ENCODE measurements at places on chromosomes 12 and 14.
A peak's percentile ranks its signal among the peaks of the same experiment; 100 is the strongest.

GRCh38 chr14:100567009-100567876 is 20.0 kb downstream of the BEGAIN start:
- DNase-seq = no peak

DNA sequence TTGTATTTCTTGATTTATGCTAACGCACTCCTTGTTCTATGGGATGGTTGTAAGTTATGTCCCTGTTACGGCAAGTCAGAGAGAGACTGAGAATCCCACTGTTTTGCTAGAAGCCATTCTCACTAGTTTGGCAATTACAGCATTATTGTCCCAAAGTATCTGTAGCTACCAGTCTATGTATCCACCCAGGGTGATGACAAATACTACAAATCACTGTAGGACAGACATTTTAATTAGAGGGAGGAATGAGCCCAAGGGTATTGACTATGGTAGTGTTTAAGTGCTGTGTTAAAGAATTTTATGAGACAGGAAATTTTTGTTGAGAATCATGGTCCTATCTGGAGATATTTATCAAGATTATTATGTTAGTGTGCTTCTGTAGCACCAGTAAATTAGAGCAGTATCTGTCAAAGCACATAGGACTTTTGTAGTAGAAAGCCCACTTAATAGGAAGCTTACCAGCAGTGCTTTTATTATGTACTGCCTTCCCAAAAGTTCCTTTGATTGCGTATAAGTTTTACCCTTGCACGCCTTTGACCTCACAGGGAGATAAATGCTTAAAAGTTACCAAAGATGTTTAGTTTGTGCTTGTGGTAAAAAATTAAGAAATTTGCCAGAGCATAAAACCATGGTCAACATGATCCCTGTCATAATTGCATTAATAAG is 10.7 kb downstream of the PRKCH start:
- DNase-seq = no peak

GRCh38 chr12:31728289-31728916 is 418 bp downstream of the AMN1 start:
- DNase-seq = peak; percentile 0

- DNase-seq = no peak
Observed at GRCh38 chr14:92185559-92185958, 63.8 kb downstream of the CPSF2 start.

DNA sequence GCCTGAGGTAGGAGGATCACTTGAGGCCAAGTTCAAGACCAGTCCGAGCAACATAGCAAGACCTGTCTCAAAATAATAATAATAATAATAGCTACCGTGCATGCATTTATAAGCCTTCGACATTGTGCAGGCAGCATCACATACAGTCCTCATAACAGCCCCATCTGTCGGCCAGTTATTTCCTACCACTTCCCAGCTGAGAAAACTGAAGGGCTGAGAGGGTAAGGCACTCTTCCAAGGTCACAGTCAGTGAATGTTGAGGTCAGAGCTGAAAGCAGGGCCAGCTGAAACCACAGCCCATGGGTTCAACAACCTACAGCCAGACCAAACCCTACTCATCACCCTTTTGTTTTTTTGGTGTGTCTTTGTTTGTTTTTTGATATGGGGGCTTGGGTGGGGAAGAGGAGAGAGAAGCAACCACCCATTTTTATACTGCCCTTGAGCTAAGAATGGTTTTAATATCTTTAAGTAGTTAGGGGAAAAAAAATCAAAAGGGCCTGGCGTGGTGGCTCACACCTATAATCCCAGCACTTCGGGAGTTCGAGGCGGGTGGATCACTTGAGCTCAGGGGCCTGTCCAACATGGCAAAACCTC is 16.8 kb upstream of the ITPK1 start:
- peak; percentile 19 for DNase-seq

- no peak for DNase-seq
Observed at GRCh38 chr14:97625477-97625876, 828.3 kb downstream of the VRK1 start.

DNA sequence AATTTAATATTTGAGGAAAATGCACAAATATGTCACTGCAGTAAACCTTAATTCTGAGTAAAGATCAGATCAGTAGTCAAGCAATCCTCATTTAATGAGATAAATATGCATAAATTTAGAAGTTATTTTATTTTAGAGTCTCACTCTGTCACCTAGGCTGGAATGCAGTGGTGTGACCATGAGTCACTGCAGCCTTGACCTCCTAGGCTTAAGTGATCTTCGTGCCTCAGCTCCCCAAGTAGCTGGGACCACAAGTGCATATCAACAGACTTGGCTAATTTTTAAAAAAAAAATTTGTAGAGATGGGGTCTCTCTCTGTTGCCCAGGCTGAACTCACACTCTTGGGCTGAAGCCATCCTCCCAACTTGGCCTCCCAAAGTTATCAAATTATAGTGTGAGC is 41.3 kb downstream of the LMO3 start:
- DNase-seq = no peak

DNA sequence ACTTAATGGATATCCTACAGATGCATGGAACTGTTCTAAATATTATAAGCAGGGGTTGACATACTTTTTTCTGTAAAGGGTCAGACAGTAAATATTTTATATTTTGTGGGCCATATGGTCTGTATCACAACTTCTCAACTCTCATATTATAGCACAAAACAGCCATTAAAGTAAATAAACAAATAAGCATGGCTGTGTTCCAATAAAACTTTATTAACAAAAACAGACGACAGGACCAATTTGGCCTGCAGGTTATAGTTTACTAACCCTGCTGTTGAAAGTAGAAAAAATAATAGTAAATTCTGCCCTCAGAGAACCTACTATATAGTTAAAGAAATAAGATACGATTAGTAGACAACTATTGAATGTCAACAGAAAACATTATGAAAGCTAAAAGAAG is 17.5 kb downstream of the ATG2B start:
- DNase-seq = no peak

DNA sequence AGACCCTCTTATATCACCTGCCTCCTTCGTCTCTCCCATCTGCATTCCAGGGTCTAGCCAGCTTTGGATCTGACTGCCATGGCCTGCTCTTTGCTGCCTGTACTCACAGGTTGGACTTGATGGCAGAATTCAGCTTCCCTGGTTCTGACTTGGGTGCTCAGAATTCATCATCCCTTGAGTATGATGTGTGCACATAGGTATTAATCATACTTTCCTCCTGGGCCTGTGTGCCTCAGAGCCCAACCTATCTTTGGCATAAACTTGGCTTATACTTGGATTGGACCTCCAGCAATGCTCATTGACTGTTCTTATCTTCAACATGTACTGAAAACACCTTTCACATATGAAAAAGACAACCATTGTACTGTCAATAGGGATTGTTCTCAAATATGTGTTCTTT is 70.7 kb upstream of the LMNTD1 start:
- no peak for DNase-seq

DNA sequence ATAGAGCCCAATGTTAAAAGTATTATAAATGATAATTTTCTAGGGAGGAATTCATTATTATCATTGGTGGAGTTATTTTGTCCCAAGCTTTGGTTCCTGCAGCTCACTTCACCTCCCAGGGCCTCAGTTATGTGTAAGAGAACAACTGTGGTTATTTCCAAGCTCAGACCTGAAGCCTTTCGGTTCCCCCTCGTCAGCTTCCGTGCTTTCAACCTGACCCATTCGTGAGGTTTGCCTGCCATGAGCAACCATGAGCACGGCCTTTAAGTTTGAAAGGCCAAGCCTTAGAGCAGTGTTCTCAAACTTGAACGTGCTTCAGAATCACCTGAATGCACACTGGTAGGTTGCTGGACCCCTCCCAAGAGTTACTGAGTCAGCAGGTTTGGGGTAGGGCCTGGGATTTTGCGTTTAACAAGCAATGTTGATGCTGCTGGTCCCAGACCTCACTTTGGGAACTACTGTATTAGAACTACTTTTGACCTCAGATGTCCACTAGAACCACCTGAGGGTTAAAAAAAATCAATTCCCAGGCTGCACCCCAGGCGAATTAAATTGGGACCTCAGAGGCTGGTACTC is 133.0 kb upstream of the PRMT8 start:
- no peak for DNase-seq

GRCh38 chr12:5656836-5657235 is 224.9 kb downstream of the NTF3 start:
- DNase-seq = no peak

DNA sequence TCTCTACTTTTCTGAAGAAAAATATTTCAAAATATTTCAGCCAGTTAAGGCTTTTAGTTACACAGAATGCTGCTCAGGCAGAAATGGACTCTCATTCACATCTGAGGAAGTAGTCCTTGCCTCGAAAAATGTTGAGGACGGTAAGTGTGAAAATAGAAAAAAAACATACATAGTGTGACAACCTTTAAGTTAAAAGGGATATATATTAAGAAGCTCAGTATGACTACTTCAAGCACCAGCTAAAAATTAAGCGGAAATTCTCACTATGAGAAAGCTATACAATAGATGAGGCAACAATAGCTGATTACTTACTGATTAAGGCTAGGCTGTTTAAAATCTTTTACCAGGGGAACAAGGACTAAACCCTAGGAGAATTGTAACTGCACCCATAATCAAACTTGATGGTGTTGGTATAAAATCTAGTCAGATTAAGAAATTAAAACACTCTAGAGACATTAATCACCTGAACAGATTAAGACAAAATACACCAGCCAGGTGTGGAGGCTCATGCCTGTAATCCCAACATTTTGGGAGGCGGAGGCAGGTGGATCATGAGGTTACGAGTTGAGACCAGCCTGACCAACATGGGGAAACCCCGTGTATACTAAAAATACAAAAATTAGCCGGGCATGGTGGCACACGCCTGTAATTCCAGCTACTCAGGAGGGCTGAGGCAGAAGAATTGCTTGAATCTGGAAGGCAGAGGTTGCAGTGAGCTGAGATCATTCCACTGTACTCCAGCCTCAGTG is 53.9 kb downstream of the HNRNPC start:
- no peak for DNase-seq

DNA sequence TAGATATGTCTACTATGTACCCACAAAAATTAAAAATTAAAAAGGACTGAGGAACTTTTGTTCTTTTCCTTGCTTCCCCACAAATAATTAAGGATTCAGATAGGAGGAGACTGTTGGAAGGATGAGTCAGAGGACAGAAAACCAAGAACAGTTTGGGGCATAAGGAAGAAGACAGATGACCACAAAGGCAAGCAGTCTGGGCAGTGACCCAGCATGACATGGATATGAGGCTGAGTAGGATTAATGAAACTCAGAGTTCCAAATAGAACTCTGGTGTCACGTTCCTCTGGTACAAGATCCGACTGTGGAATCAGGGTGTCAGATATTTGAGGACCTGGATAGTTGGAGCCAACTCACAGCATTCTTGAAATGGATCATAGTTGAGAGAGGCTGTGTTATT is 89.3 kb upstream of the SLC38A4 start:
- peak; percentile 93 for DNase-seq

GRCh38 chr14:72154645-72155378 is 222.6 kb downstream of the RGS6 start:
- no peak for DNase-seq

DNA sequence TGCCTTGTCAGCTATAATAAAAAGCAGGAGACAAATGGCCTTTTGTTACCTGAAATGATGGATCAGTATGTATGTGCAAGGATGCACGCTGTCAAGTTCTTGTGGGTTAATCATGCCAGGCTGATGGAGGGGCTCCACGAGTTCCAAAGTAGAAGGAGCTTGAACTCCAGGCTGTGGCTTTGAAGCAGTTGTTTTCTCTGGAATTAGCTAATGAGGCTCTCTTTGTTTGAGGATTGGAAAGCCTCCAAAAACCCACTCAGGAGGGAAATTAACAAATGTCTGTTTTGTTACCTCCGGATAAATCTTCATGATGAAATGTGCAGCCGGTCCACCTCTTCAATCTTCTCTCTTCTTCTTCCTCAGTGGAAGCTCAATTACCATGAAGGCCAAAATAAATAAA is 605.5 kb downstream of the DIO2 start:
- no peak for DNase-seq

GRCh38 chr12:93002293-93003054 is 73.4 kb upstream of the EEA1 start:
- peak; percentile 83 for DNase-seq

GRCh38 chr12:53577941-53578352 is 48.2 kb downstream of the ATF7 start:
- DNase-seq = no peak

- peak; percentile 16 for DNase-seq
Observed at GRCh38 chr12:64900540-64900939, 76.1 kb downstream of the TBC1D30 start.

- DNase-seq = no peak
Observed at GRCh38 chr12:1662761-1663439, 28.0 kb upstream of the ADIPOR2 start.

DNA sequence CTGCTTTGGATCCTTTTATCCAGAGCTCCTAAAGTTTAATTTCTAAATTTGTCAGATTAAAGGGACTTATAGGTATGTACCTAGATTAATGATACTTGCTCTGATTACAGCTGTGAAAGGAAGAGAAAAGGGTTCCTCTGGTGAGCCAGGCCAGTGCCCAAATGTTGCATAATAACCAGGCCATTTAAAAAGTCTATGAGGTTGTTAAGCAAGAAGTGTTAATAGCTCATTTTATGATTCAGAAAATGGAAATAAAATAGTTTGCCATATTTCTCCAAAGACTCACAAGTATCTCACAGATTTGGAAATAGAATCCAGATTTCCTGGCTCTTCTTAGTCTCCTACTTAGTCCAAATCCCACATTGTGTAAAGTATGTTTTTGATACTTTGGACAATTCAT is 67.6 kb downstream of the SLC38A6 start:
- no peak for DNase-seq

GRCh38 chr12:89859508-89860220 is 151.0 kb upstream of the ATP2B1 start:
- no peak for DNase-seq

- no peak for DNase-seq
Observed at GRCh38 chr14:70706177-70706576, 64.5 kb downstream of the TTC9 start.

DNA sequence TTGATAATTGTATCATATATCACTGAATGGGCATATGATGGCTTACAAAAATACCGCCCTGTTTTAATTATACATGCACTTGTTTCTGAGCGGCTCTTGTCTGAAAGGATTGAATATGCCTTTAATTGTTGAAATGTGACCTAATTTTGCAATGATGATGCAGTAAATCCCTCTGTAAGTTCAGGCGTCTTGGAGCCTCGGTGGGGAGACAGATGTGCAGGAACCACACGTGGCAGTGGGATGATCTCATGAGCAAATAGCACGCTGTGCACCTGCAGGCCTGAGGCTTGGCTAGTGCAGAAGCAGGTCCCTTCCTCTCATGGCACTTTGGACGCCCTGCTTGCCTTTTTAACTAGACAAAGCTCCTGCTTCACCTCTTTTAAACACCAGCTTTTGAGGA is 49.3 kb upstream of the ASPG start:
- no peak for DNase-seq

GRCh38 chr14:53174918-53175317 is 21.8 kb upstream of the DDHD1 start:
- no peak for DNase-seq

- DNase-seq = no peak
Observed at GRCh38 chr12:46112364-46112763, 122.0 kb upstream of the SCAF11 start.

DNA sequence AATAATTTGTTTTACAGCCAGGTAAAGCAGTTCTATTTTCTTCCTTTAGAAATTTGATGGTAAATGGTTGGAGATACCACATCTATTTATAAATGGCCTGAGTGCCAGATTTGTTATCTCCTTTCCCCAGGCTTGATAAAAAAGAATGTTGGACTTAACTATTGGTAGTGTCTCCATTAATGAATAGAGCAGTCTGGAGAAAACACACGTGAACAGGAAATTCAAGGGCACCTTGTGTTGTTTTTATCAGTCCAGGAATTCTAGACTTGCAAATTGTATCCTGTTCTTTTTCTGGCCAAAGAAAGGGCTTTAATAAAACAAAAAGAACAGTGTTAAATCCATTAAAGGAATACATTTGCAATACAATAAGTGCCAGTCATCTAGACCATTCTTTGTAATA is 40.8 kb upstream of the BMAL2 start:
- no peak for DNase-seq
